Aorta (tissue), 5 donors: ENCODE measurements at places on chromosomes 6 and 20.
A peak's percentile ranks its signal among the peaks of the same experiment; 100 is the strongest.

DNA sequence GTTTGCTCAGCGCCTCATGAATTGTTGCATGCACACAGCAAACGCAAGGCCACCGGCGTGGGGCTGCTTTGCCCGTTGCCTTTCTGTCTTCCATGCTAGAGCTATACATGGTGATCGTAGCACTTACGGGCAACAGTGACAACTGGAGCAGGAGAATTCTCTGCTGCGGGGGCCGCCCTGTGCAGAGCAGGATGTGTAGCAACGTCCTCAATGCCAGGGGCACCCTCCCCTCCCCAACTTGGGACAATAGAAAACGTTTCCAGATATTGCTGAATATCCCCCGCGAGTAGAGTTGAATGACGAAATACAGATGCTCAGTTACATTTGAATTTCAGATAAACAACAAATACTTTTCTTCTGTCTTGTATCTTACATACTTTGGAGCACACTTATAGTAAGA, 198.7 kb downstream of the TFAP2C start:
- DNase-seq = no peak

- no peak for DNase-seq
Measured at GRCh38 chr20:11098888-11099287, 425.1 kb upstream of the JAG1 start.

- no peak for DNase-seq
Measured at GRCh38 chr6:84280030-84280429, 52.6 kb upstream of the CEP162 start.

GRCh38 chr6:165884813-165885765, 222.0 kb upstream of the PDE10A start:
- DNase-seq = peak; percentile 74
